HCT116 (cell line): ENCODE measurements at places on chromosomes 6 and 20. TPM values are rescaled to one million over a fixed set of nuclear protein-coding genes. Genes with fewer than 3 reads are reported as not detected.

DNA sequence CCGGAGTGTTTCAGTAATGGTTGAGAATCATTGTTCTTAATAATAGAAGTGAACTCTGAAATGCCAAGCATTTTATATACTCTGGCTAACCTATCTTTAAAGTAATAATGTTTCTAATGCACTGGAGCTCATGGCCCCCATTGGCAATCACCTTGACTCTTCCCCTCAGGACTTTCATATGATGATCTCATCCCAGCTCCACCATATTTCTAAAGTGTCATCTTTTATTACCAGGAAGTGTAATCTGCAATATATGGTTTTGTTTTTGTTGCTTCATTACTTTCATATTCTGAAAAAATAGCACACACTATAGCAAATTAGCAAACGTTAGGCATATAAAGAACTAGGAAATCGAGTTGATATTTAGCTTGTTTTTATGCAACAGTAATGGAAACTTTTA, 60.3 kb downstream of the TULP4 start:
- H3K4me3 ChIP-seq, result no peak overlapping the region
- no peaks in the 10 kb centered on the region for H3K36me3 ChIP-seq

DNA sequence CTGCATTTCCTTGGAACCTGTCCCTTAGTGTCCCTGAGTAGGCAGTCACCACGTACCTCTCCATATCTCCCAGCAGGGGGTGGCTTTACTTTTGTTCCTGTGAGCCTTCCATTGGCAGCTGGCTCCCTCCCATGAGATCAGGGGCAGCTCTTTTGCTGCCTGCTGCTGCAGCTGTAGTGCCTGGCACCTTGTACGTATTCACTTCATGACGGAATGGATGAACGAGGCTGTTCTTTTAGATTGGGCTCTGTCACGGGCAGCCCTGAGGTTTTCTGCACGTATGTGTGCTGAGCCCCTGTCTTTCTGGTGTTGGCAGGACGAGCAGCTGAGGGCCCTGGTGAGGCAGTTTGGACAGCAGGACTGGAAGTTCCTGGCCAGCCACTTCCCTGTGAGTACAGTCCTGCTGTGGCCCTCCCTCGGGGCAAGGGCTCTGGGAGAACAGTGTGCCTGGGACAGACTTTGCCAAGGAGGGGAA, 14.6 kb downstream of the MYBL2 start:
- H3K27ac ChIP-seq, result no peak overlapping the region
- H3K4me1 ChIP-seq, result no peaks in the 10 kb centered on the region
- H3K36me3 ChIP-seq, result peaks cover 7% of the 10 kb centered on the region; the same call in 1 of the 2 replicates

GRCh38 chr6:114785235-114786127, 442.7 kb upstream of the HS3ST5 start:
- H3K36me3 ChIP-seq, result no peaks in the 10 kb centered on the region
- no peak overlapping the region for H3K4me3 ChIP-seq
- DNase-seq, result no peak

The NINL gene
- total RNA-seq, result 7.2 TPM

DNA sequence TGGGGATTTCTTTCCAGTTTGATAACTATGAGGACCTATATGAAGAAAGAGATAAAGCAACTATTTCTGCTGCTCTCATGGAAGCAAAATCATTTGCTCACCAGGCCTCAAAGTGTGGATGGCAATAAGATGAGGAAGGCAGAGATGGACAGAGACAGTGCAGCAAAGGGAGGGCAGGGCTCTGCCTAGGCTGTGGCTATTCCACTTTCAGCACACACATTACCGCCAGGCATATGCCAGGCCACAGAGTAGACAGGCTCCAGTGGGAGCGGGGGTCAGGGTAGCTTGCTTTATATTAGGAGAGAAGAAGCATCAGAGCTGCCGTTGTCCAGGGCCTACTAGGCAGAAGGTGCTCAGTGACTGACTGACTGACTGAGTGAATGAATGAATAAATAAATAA, 40.9 kb downstream of the BCL2L1 start:
- peaks cover 55% of the 10 kb centered on the region for H3K4me1 ChIP-seq
- H3K4me3 ChIP-seq, result no peak overlapping the region
- peaks cover 7% of the 10 kb centered on the region for H3K36me3 ChIP-seq
- no peaks in the 10 kb centered on the region for H3K27me3 ChIP-seq
- DNase-seq, result no peak
- peak overlapping the region; percentile 79; the same call in 1 of the 2 replicates for H3K27ac ChIP-seq

The SLC35D3 gene
- total RNA-seq, result not detected

GRCh38 chr6:41252401-41253169, 24.4 kb downstream of the TREML4 start:
- H3K4me3 ChIP-seq, result no peak overlapping the region
- no peak for DNase-seq
- H3K27me3 ChIP-seq, result peaks cover 22% of the 10 kb centered on the region
- H3K27ac ChIP-seq, result no peak overlapping the region

- H3K4me3 ChIP-seq, result no peak overlapping the region
- H3K4me1 ChIP-seq, result peaks cover 24% of the 10 kb centered on the region
- H3K36me3 ChIP-seq, result no peaks in the 10 kb centered on the region
- H3K27me3 ChIP-seq, result no peaks in the 10 kb centered on the region
- DNase-seq, result no peak
Observed at GRCh38 chr6:41639809-41640371, 1.6 kb downstream of the MDFI start.

DNA sequence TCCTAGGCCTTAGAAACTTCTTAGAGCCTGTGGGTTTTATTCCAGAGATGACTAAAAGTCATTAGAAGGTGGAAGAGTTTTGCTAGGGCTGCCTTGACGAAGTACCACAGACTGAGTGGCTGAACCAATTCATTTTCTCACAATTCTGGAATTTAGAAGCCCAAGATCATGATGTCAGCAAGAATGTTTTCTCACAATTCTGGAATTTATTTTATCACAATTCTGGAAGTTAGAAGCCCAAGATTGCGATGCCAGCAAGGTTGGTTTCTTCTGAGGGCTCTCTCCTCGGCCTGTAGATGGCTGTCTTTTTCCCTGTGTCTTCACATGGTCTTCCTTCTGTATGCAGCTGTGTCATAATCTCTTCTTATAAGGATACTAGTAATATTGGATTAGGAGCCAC, 672.9 kb upstream of the MARCKS start:
- peaks cover 7% of the 10 kb centered on the region for H3K4me1 ChIP-seq
- no peaks in the 10 kb centered on the region for H3K27me3 ChIP-seq
- no peak for DNase-seq
- H3K27ac ChIP-seq, result no peak overlapping the region

- H3K4me1 ChIP-seq, result no peaks in the 10 kb centered on the region
- H3K27ac ChIP-seq, result no peak overlapping the region
- H3K36me3 ChIP-seq, result no peaks in the 10 kb centered on the region
- no peak for DNase-seq
- H3K27me3 ChIP-seq, result no peaks in the 10 kb centered on the region
- H3K4me3 ChIP-seq, result no peak overlapping the region
Observed at GRCh38 chr6:100901582-100901981, 20.5 kb upstream of the ASCC3 start.

The ARMH2 gene
- total RNA-seq, result not detected

- H3K27me3 ChIP-seq, result no peaks in the 10 kb centered on the region
- no peak overlapping the region for H3K4me3 ChIP-seq
- no peaks in the 10 kb centered on the region for H3K4me1 ChIP-seq
- DNase-seq, result no peak
- H3K27ac ChIP-seq, result no peak overlapping the region
- H3K36me3 ChIP-seq, result no peaks in the 10 kb centered on the region
Observed at GRCh38 chr6:2454180-2454579, 208.8 kb upstream of the GMDS start.
